Stimulated activated CD8-positive, alpha-beta memory T cell treated with anti-CD3 and anti-CD28 coated beads, Interleukin-4, amount 100 ng/mL, for 1 hour (primary cell): ENCODE measurements at places on chromosomes 2 and 18.
A peak's percentile ranks its signal among the peaks of the same experiment; 100 is the strongest.

DNA sequence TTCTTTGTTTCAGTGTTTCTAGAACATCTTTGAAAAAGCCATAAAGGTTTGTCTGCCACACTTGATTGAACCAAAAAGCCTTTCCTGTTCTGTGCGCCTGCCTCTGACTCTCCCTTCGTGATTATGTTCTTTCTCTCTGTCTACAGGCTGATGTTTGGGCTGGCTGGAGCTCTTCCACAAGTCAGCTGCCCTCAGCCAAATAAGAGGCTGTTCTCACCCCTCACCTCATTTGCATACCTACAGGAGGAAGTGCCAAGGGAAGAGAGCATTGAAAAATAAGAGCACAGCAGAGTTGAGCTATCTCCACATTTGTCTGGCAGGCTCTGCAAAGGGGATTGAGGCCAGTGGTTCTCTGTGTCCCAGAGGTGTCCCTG lies 15.8 kb downstream of the INPP5D start:
- no peak for DNase-seq

DNA sequence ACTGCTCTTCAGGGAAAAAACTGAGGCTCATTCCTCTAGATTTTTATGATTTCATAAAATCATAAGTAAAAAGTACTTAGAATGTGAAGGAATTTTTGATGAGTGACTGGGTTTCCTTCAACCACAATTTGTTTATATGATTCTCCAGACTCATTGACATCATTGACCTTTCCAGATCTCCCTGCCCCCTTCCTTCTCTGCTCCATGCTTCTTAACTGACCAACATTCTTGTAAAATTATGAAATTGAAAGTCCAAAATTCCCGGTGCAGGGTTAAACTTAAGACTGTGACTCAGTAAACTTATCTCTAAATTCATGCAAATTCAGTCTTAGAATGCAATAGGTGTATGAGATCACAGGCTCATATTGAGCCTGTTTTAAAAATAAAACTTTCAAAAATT lies 648.9 kb downstream of the TDRD15 start:
- no peak for DNase-seq

GRCh38 chr2:176117823-176118371 lies 1.3 kb downstream of the HOXD10 start:
- DNase-seq = no peak

GRCh38 chr2:188207554-188207953 lies 84.1 kb upstream of the GULP1 start:
- DNase-seq = no peak

- no peak for DNase-seq
Observed at GRCh38 chr2:206535260-206535986, 92.1 kb downstream of the ADAM23 start.

- DNase-seq = no peak
Observed at GRCh38 chr2:232276084-232276732, 102.3 kb upstream of the ALPP start.

DNA sequence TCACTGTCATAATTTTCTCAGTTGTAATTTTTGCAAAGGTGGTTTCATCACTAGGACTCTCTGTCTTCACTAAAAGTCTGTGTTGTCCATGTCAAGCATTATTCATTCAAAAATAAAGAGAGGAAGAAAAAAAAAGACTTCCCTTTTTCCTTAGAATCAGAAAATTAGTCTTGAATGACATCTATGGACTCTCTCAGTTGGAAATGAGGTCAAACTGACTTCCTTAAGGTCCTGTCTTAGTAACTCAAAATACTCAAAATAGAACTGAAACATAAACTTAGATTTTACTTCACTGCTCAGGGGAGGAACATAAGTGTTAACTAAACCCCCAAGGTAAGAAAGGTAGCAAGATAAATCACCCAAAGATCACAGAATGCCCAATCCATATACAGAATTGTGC lies 2.2 kb upstream of the ZNF407 start:
- no peak for DNase-seq

- no peak for DNase-seq
Observed at GRCh38 chr2:88607416-88607815, 19.8 kb downstream of the EIF2AK3 start.

- no peak for DNase-seq
Observed at GRCh38 chr18:23740105-23740830, 51.0 kb downstream of the LAMA3 start.

DNA sequence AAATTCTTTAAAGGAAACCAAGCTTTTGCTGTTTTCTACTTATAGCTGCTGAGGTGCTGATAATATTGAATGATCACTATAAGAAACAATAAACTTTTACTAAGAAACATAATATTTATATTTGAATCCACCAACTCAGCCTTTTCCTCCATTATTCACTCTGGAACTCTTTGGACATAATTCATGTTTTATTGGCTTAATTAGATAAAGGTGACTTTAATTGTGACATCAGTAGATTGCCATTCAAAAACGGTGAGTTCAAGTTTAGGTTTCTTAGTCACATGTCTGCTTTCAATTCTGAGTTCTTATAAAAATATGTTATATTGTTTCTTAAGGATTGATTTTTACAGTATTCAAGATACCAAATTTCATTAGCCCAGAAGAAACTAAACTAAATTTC lies 24.0 kb downstream of the CCDC85A start:
- DNase-seq = no peak

DNA sequence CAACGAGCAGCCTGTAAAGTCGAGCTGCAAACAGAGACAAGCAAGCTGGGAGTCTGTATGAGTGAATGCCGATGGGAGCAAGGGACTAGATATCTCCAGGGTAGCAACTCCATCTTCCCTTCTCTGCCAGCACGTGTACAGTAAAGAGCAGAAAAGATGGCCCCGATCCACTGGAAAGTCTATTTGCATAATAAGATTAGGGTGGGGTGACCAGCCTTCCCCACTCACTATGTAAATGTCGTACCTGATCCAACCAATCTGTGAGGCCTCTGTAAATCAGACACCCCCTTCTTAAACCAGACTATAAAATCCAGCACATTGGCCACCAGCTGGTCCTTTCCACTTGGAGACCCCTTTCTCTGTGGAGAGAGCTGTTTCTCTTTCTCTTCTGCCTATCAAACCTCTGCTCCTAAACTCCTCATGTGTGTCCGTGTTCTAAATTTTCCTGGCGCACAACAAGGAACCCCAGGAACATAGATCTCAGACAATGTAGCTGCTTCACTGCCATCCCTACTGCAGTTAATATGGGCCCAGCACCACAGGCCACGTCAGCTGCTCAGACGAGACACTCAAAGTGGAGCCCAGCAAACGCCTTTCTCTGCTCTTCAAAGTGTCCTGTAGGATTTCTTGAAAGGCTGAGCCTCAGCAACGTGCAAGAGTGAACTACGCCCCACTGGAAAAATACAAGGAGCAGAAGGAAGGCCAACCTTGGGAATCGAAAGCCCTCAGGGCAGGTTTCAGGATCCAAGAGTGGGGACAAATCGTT lies 26.1 kb downstream of the DIPK1C start:
- no peak for DNase-seq

DNA sequence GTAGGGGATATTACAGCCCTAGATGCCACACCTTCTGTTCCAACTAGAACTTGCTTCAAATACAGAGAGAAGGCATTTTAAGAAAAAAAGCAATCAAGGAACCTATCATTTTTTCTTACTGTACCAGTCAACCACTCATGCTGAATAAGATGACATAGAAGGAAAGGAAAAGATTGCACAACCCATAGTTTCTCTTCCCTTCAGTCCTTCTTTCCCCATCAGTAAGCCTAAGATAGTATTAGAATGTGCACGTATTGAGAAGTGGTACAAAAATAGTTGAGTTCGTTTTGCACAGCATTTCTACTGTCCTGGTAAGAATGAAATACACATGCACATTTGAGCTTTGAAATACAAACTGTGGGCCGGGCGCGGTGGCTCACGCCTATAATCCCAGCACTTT lies 27.0 kb upstream of the HK2 start:
- no peak for DNase-seq

- DNase-seq = no peak
Observed at GRCh38 chr2:21379140-21379539, 255.4 kb downstream of the TDRD15 start.

DNA sequence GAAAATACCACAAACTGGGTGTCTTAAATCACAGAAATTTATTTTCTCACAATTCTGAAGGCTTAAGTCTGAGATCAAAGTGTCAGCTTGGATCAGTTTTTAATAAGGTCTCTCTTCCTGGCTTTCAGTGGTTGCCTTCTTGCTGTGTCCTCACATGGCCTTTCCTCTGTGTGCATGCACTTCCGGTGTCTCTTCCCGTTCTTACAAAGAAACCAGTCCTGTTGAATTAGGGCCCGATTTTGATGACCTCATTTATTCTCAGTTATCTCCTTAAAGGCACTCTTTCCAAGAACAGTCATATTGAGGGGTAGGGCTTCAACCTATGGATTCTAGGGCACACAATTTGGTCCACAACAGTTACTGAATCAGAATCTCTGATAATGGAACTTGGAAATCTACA lies 5.4 kb upstream of the XIRP2 start:
- DNase-seq = no peak

DNA sequence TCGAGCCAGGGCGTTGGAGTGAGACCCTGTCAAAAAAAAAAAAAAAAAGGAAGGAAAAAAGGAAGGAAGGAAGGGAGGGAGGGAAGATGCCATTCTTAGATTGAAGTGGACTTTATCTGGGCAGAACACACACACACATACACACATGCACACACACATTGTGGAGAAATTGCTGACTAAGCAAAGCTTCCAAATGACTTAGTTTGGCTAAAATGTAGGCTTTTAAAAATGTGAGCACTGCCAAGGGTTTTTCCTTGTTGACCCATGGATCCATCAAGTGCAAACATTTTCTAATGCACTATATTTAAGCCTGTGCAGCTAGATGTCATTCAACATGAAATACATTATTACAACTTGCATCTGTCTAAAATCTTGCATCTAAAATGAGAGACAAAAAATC lies 564 bp upstream of the TTR start:
- no peak for DNase-seq

DNA sequence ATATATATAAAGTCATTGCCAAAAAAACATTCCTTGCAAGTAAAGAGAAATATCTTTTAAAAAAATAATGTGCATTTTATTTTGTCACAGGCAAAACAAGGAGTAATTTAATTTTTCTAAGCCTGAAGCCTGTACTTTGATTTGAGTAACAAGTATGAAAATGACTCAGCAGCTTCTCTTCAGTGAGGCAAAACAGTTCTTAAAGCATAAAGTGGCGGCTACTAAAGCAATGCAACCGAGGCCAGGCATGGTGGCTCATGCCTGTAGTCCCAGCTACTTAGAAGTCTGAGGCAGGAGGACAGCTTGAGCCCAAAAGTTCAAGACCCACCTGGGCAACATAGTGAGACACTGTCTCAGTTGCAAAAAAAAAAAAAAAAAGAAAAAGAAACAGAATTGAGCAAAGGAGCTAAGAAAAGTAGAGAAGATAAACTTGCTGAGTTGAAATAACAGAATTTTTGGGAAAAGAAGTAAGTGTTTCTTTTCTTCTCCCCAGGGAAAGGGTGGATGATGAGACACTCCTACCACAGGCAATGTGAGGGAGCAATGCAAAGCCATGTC lies 29.6 kb downstream of the DOK1 start:
- DNase-seq = no peak

DNA sequence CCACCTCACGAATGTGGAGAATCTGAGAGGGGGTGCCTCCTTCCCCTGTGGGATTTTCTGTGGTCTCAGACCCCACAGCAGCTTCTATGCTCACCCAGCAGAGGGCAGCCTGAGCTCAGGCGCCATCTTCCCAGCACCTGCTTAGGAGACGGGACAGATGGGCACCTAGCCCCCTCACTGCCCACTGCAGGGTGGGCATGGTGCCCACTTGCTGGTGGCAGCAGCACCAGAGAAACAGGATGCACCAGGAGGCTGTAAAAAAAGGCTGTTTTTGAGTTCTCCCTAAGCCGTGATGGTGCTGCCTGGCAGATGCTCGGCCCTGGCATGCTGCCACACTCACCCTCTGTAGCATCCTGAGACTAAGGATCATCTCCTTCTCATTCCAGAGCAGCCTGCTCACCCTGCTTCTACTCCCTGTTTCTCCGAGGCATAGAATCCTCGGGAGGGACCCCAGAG lies 19.1 kb upstream of the SLC20A1 start:
- peak; percentile 38 for DNase-seq

DNA sequence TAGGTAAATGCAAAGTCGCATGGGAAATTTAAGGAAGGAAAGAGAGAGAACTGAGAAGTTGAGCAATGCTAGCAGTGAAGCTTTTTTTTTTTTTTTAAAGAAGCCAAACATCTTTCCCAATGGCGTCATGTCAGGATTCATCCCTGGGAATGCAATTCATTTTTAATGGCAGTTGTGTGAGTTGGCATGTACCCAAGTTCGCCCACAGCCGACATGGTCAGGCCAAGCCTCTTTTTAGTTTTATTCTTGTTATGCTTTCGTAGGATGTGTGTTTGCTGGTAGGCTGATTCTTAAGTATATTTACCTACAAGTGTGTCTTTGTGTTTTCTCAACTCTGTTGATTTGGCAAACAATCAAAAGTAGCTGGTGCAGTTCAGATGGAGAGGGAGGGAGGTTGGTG lies 127.6 kb upstream of the ITGA6 start:
- DNase-seq = no peak

GRCh38 chr2:83002706-83003105 lies 1456.4 kb downstream of the SUCLG1 start:
- DNase-seq = no peak

DNA sequence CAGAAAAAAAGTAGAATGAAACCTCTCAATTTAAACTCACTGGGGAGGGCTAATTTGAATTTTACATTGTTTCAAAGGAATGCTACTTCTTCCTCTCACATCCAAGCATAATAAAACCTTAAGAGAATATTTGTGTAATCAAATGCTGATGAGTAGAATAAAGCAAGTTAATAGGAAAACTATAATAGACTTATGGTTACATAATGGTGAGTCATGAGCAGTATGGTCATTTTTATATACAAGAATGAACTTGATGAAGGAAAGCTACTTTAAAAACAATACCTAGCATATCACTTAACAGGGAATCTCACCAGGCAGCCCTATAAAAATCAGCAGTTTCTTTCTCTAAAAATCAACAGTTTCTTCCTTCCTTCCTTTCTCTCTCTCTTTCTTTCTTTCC lies 80.3 kb downstream of the VSNL1 start:
- no peak for DNase-seq

DNA sequence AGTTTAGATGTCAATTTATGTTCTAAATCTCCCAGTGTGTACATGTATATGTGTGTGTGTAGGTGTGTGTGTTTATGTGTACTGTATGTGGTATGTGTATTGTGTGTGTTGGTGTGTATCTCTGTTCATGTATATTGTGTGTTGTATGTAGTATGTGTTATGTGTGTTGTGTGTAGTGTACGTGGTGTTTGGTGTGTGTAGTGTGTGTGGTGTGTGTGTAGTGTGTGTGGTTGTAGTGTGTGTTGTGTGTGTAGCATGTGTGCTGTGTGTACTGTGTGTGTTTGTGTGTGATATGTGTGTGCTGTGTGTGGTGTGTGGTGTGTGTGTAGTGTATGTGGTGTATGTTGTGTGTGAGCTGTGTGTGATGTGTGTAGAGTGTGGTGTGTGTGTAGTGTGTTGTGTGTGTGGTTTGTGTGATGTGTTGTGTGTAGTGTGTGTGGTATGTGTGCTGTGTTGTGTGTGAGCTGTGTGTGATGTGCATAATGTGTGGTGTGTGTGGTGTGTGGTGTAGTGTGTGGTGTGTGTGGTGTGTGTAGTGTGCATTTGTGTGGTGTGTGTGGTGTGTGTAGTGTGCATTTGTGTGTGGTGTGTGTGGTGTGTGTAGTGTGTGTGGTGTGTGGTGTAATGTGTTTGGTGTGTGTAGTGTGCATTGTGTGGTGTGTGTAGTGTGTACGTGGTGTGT lies 5.2 kb upstream of the RTP5 start:
- no peak for DNase-seq

GRCh38 chr18:7856116-7856515 lies 289.0 kb downstream of the PTPRM start:
- DNase-seq = no peak
